ENCODE measurements at places on chromosomes 2 and 18.

- DNase-seq: no peak
These were observed 4.2 kb downstream of the RPRM start for GRCh38 chr2:153474407-153474806.

GRCh38 chr18:76390452-76391035, 104.5 kb downstream of the ZNF516 start:
- no peak for DNase-seq

- no peak for DNase-seq
These were observed 320.0 kb downstream of the LRATD1 start for GRCh38 chr2:14952400-14952963.

DNA sequence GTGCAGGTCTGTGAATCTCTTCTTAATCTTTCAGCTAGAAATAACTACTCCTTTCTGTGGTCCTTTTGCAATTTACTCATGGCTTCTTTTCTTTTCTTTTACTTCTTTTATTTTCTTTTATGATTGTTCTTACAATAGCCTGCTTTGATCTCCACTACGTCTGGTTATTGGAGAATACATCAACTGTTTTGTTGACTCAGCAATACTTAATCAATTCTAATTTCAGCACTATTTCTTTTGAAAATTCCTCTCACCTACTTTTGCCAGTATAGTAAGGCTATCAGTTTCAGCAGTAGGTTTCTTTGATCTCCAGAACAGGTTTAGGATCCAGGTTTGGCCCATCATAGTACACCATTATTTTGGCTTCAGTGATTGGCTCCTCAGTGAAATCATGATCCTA, 111.8 kb upstream of the DPP10 start:
- no peak for DNase-seq

All from stimulated activated CD8-positive, alpha-beta memory T cell treated with anti-CD3 and anti-CD28 coated beads, Interleukin-15, amount 100 ng/mL, for 24 hours (primary cell).